Activated CD4-positive, alpha-beta memory T cell treated with anti-CD3 and anti-CD28 coated beads for 36 hours (primary cell): ENCODE measurements at places on chromosomes 5 and 9. TPM values are rescaled to one million over a fixed set of nuclear protein-coding genes. Genes with fewer than 3 reads are reported as not detected.

DNA sequence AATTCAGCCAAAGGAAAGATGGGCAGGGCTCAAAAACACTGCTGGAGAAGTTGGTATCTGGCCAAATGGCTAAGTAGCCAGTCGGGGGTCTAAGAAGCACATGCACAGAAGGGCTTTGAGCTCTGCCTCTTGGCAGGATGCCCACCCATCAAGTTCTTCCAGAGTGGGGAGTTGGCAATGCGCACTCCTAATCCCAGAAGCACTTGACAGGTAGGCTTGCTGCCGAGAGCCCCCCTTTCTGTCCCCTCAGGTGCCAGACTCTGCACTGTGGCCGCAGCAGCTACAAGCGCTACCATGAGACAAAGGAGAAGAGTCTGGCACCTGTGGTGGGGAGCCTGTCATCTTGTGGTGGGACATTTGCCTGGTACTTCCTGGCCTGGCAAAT is 252.9 kb upstream of the SLC24A2 start:
- DNase-seq, result no peak

Gene PCDHGA3
- not detected for total RNA-seq

Gene DBH
- total RNA-seq, result not detected

Gene ATG10
- total RNA-seq, result 9.7 TPM

GRCh38 chr5:160961038-160961437 is 109.0 kb upstream of the ATP10B start:
- DNase-seq, result no peak

DNA sequence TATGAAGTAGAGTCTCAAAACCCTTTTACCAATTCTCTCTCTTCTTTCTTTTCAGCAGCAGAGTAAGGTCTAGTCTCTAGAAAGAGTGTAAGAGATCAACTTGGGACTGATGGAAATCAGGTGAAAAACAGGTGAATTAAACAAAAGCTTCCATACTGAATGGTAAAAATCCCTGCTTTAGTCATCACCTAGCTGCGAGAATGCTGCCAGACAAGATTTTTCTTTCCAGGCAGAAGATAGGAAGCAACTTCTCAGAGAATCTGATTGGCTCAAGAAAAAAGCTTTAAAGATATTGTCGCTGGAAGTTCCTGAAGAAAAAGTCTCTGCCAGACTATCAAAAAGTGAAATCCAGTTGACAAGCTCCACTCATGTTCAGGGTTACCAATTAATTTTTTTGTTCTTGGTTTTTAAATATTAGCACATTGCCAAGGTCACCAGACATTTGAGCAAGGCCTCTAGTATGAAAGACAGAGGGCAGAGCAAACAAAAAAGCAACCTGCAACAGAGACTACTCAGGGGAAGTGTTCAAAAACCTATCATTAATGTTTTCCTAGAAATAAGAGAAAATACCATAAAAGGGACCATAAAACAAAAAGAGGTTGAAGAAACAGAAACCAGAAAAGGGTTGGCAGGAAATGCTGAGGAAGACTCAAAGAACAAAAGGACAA is 9.3 kb downstream of the CDO1 start:
- no peak for DNase-seq

- no peak for DNase-seq
Observed at GRCh38 chr9:89675058-89675742, 70.4 kb downstream of the GADD45G start.

GRCh38 chr9:117412841-117413240 is 2.0 kb downstream of the ASTN2 start:
- no peak for DNase-seq

Gene PCA3
- not detected for total RNA-seq

GRCh38 chr5:175235251-175235960 is 208.6 kb downstream of the DRD1 start:
- DNase-seq, result no peak

Gene FAM78A
- 34.0 TPM for total RNA-seq

DNA sequence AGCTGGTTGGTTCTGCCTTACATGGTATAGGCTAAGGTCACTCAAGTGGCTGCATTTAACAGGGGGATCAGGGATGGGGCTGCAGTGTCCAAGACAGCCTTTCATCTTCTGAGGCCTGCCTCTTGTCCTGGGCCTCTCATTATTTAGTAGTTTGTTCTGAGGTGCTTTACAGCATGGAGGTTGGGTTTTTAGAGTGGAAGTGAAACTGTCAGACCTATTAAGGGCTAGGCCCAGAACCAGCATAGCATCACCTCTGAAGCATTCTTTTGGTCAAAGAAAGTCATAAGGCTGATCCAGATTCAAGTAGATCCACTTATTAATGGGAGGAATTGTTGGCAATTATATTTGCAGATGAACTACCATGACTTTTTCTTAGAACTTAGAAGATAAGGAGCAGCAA is 146.0 kb upstream of the NMUR2 start:
- no peak for DNase-seq

DNA sequence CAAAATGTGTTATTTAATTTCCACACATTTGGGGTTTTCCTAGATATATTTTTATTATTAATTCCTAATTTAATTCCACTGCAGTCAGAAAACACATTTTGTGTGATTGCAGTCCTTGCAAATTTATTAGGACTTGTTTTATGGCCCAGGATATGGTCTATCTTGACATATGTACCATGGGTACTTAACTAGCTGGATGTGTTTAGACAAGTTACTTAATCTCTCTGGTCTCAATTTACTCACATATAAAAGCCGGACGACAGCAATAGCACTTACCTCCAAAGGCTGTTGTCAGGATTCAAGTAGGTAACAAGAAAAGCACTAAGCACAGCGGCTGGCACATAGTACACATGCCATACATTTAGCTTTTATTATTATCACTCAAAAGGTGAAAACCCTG is 118.2 kb upstream of the MSX2 start:
- DNase-seq, result no peak

Gene HAND1
- not detected for total RNA-seq

Gene STKLD1
- total RNA-seq, result 0.69 TPM

- no peak for DNase-seq
Observed at GRCh38 chr9:134778156-134778555, 102.5 kb upstream of the FCN2 start.

Gene ANKHD1
- 102 TPM for total RNA-seq

DNA sequence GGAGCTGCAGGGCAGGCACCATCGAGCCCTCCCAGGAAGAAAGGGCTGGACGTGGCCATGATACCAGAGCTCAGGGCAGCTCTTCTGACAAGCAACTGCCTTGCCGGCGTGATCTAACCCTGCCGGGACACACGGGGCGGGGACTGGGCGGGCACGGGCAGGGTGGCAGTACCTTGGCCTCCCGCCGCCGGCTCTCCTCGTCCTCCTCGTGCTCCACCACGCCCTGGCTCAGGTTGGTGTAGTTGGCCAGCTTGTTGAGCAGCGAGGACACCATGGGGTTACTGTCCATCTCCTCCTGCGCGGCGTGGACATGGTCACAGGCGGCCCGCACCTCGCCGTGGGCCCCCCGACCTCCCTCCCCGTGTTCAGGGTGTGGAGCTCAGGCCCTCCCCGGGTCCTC is 18.5 kb downstream of the SLC12A7 start:
- DNase-seq, result no peak

Gene STC2
- 12.0 TPM for total RNA-seq

- DNase-seq, result no peak
Observed at GRCh38 chr9:129327552-129328328, 149.7 kb upstream of the IER5L start.

GRCh38 chr9:93057703-93058354 is 672 bp upstream of the SUSD3 start:
- DNase-seq, result no peak

DNA sequence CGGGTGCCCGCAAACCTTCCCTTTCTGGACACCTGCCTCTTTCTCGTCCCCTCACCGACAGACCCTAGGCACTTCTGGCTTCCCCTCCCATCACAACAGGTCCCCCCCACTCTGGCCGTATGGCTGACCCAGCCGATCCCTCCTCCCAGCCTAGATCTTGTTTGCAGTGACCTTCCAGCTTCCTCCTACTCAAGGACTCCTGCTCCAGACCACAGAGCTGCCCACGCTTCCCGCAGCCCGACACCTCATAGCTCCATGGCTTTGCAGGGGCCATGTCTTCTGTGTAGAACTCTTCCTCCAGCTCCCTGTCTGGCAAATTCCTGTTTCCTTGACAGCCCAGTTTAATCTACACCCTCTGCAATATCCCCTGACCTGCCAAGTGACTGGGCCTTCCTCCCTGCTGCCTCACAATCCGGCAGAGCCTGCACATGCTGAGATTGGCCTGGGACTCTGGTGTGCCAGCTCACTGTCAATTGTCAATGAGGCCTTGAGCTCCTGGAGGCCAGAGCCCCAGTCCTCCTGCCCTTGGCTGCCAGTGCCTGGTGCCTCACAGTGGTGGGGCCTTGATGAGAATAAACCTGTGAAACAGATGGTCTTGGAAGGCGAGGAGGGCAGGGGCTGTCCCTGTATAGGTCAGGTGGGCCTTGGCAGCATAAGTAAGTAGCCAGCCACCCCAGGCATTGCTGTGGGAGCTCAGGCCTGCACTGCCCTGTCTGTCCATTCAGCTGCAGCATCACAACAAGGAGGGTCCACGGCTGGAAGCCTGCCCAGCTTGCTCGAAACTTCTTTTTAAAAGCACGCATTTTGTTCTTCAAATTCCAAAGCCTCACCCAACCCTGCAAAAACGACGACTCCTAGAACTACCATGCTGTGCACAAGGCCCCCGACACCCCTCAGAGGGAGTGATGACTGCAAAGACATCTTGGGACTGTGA is 50.5 kb downstream of the GADD45G start:
- DNase-seq, result no peak

Gene DENND1A
- total RNA-seq, result 18.0 TPM

- DNase-seq, result peak; percentile 34
Observed at GRCh38 chr9:97632248-97632984, 752 bp downstream of the TSTD2 start.

DNA sequence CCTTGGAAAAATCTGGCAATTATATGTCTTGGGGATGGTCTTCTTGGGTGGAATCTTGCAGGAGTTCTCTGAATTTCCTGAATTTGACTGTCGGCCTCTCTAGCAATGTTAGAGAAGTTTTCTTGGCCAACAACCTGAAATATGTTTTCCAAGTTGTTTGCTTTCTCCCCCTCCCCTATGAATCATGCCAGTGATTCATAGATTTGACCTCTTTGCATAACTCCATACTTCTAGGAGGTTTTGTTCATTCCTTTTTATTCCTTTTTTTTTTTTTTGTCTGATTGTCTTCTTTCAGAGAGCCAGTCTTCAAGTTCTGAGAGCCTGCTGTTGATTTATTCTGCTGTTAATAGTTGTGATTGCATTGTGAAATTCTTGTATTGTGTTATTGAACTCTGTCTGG is 56.7 kb upstream of the SLC44A1 start:
- no peak for DNase-seq

Gene QRFP
- total RNA-seq, result not detected

DNA sequence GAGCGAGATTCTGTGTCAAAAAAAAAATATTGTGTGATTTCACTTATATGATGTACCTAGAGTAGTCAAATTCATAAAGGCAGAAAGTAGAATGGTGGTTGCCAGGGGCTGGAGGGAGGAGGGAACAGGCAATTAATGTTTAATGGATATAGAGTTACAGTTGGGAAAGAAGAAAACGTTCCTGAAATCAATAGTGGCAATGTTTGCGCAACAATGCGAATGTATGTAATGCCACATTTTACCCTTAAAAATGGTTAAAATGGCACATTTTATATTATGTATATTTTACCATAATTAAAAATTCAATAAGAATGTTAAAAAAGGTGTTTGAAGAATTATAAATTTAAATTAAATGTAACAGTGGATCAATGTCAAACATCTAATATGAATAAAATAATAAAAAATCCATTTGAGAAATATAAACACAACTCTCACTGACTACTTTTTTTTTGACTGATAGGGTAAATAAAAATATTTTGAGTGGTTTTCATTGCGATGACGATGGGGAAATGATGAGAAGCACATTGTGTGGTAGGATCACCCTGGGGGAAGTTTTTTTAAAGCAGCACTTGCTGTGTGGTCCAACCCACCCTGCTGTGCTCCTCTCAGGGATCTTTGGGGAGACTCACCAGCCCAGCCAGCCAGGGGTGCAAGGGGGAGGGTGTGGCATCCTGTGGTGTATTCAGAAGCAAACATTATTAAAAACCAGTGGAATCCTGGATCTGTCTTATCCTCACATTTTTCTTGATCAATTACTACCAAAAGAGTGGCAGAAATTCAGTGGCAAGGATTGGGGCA is 4.3 kb downstream of the FYB1 start:
- peak; percentile 56 for DNase-seq

Gene PRR16
- not detected for total RNA-seq

DNA sequence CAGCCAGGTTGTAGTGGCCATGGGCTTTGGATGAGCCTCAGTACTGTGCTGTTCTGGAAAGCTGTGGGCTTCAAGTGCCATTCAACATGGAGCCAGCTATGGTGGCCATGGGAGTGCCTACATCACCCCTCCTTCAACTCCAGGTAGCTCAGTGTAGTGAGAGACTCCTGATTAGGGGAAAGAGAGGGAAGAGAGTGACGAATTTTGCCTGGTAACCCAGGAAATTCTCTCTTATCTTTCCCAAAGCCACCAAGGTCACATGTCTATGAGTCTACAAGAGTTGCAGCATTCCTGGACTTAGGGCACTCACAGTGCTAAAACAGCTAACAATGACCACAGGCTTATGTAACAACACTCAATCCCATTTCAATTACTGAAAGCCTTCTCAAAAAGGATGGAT is 81.7 kb upstream of the SPTLC1 start:
- no peak for DNase-seq

- no peak for DNase-seq
Observed at GRCh38 chr5:125149110-125149509, 402.7 kb upstream of the ZNF608 start.

DNA sequence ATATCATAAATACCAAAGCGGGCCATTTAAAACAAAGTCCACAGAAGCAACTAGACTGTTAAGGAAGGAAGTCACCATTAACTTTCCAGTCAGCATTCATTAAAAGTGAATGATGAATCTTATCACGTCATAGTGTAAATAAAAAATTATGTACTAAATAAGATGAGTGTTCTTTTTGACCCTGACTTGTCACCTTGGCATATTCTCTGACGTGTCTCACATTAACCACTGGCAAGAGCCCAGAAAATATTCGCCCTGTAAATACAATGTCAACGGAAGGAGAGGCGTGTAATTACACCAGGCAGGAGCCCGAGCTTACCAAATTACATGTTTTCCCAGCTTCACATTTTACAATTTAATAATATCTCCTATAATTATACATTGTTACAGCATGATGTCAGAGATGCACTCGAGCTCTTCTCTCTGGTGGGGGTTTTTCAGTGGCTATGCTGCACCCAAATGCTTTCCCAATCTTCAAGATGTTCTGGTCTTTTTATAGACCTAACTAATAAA is 29.3 kb upstream of the UBE2QL1 start:
- DNase-seq, result no peak

Gene CCDC171
- 2.7 TPM for total RNA-seq

Gene CMBL
- total RNA-seq, result 1.3 TPM

Gene GFPT2
- total RNA-seq, result 0.15 TPM

GRCh38 chr5:144433893-144434292 is 263.2 kb downstream of the KCTD16 start:
- no peak for DNase-seq

- DNase-seq, result no peak
Observed at GRCh38 chr5:116225281-116225922, 140.6 kb downstream of the COMMD10 start.
